Activated naive CD4-positive, alpha-beta T cell treated with anti-CD3 and anti-CD28 coated beads, Interleukin-2, amount 10 ng/mL, durations not matched to agents 7 days and 5 days (primary cell): ENCODE measurements at places on chromosomes 11 and 22.
A peak's percentile ranks its signal among the peaks of the same experiment; 100 is the strongest.

- H3K4me3 ChIP-seq: no peak overlapping the region
- no peak for DNase-seq
- peaks cover 45% of the 10 kb centered on the region for H3K27me3 ChIP-seq
- H3K27ac ChIP-seq: no peak overlapping the region
- H3K36me3 ChIP-seq: no peaks in the 10 kb centered on the region
- H3K4me1 ChIP-seq: no peaks in the 10 kb centered on the region
Observed at GRCh38 chr22:39361496-39361895, 11.7 kb downstream of the SYNGR1 start.

- H3K4me1 ChIP-seq: no peaks in the 10 kb centered on the region
- H3K4me3 ChIP-seq: no peak overlapping the region
- no peak for DNase-seq
- no peak overlapping the region for H3K27ac ChIP-seq
Observed at GRCh38 chr11:17921659-17922415, 91.0 kb downstream of the SERGEF start.

DNA sequence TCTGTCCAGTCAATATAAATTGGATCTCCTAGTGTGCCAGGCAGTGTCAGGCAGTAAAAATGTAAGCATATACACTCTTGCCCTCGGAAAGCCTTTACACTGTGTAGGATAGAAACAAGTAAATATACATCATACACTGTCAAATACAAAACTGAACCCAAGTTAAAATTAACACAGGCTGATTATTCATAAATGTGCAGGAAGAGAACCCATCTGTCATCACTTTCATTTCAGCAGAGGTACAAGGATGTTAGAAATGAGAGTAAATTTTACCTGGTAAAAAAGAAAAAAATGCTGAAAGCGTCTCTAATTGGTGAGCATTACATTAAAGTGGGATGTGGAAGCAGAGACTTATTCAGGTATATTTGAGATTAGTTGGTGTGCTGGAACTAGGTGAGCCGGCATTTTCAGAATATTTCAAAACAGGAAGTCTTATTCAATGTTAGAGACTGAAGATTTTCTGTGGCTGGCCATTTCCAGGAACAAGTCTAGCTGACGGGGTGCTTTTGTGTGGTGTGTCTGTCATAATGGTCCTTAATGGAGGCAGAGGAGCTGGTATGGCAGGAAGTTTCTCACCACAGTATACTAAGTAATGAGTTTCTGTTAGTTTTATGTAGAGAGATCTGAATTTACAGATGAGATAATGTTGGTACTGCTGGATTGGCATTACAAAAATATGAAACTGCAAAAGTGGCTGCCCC, 192.6 kb downstream of the CASP12 start:
- H3K27me3 ChIP-seq: no peaks in the 10 kb centered on the region
- H3K4me1 ChIP-seq: peaks cover 53% of the 10 kb centered on the region
- DNase-seq: peak; percentile 84

DNA sequence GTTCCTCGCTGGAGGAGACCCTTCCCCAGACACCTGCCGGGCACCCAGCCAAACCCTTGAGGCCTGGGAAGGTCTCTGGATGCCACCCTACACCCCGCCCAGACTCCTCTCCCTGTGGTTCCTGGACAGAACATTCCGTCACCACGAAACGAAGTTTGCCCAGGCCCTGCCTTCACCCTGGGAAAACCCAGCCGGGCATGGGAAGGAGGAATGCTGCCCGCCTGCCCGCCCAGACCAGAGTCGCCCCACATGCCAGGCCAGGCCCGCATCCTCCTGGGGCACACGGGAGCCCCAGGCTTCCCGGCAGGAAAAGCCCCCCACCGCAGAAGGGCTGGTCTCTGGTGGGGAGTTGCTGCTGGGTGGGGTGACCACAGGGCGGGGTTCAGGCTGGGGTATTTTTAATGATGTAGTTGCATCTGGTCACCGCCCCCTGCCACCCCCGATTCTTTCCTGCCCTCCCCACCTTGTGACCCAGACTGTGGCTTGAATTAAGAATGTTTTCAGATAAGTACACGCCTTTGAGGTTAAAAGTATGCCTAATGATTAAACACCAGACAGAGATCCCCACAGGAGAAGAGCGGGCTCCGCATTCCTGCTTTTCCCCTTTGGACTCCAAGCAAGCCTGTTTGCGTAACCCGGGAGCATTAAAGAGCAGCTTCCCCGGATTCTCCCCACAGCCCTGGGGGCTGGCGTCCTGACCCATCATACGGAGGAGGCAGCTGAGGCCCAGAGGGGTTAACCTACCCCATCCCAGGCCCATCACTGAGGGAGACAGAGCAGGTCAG, 44.6 kb upstream of the PPARA start:
- DNase-seq: no peak
- no peaks in the 10 kb centered on the region for H3K4me1 ChIP-seq
- no peak overlapping the region for H3K27ac ChIP-seq
- H3K4me3 ChIP-seq: no peak overlapping the region
- H3K27me3 ChIP-seq: no peaks in the 10 kb centered on the region

DNA sequence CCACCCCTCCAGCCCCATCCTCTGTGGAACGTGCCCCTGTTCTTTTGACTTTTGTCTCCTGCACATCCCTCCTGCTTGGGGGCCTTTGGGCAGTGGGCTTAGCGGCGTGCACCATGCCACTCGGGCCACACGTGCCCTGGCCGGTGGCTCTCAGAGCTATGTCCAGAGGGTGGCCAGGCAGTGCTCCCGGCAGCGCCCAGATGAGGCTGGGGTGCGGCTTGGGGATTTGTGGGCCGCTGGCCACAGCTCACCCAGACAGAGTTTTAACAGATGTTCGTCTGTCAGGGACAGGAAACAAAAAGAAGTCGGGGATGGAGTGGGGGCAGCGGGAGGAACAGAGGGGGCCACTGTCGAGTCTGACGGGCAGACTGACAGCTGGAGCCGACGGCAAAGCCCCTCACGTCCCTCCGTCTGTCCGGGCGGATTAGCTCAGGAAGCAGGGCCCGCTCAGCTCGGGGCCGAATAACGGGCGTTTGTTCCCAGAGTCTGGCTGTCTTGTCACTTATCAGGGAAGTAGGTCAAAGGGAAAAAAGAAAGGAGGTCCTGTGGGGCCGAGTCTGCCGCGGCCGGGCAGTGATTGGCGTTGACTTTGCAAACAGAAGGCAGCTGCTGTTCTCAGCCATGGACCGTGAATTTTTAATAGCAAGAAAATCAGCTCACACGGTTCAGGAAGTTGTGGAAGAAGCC, 61.6 kb downstream of the LRP5 start:
- no peak for DNase-seq
- peaks cover 13% of the 10 kb centered on the region for H3K4me1 ChIP-seq
- no peak overlapping the region for H3K4me3 ChIP-seq
- peaks cover 15% of the 10 kb centered on the region for H3K36me3 ChIP-seq
- H3K27me3 ChIP-seq: peaks cover 24% of the 10 kb centered on the region

DNA sequence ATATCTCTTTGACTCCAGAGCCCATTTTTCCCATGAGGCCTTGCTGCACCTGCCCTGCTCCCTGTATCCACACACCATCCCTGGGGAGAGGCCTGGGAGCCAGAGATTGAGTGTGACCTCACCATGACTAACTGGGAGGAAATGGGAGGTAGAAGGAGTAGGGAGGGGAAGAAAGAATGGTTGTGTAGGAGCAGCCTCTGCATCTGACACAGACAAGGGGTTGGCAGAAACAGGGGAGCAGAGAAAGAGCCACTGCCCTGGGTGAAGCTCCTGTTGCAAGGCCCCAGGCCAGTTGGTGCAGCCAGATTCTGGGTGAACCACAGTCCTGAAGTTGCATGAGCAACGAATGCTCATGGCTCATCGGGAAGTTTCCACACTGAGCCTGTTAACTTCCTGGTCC, 32.4 kb downstream of the POU2F3 start:
- no peaks in the 10 kb centered on the region for H3K4me1 ChIP-seq
- H3K27me3 ChIP-seq: peaks cover 67% of the 10 kb centered on the region
- no peaks in the 10 kb centered on the region for H3K36me3 ChIP-seq
- H3K27ac ChIP-seq: no peak overlapping the region

- H3K4me3 ChIP-seq: no peak overlapping the region
- no peaks in the 10 kb centered on the region for H3K36me3 ChIP-seq
- H3K4me1 ChIP-seq: no peaks in the 10 kb centered on the region
- DNase-seq: peak; percentile 11
Observed at GRCh38 chr11:1231396-1232020, 8.6 kb downstream of the MUC5B start.

- DNase-seq: no peak
- H3K27ac ChIP-seq: peak overlapping the region; percentile 62
- peaks cover 28% of the 10 kb centered on the region for H3K36me3 ChIP-seq
Observed at GRCh38 chr11:13352711-13353110, 75.1 kb downstream of the BMAL1 start.

DNA sequence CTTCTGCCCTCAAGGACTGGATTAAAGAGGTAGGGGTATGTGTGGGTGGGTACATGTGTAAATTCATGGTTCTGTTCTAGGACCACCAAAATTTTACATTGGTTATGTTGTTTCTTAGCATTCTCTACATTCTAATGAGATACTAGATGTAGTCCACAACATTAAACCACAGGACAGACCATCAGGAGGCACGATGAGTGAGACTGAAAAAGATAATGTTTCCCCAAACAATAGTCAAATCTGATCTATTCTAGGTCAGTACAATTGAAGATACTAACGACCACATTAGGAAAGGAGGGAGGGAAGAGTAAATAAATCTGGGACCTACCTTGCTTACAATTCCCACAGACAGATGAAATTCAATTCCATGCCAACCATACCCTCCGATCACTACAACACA, 42.2 kb downstream of the MRTFA start:
- no peak for DNase-seq
- H3K36me3 ChIP-seq: peaks cover 5% of the 10 kb centered on the region
- H3K4me1 ChIP-seq: peaks cover 9% of the 10 kb centered on the region
- no peaks in the 10 kb centered on the region for H3K27me3 ChIP-seq
- no peak overlapping the region for H3K27ac ChIP-seq
- H3K4me3 ChIP-seq: no peak overlapping the region

DNA sequence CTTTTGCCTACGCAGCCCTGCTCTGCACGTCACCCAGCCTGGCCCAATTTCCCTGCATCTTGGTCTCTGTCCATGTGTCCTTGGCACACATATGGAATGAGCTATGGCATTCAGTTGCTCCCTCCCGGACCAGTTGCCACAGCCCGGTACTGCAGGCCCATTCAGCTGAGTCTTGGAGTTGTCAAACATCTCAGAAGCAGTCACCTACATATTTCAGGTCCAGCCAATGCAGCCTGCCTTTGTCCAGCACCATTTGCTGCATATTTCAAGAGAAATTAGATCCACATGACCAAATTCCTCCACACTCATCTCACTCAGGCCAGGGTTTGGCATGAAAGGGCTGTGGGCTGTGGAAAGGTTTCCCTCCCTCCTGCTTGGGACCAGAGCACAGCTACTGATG, 76.8 kb downstream of the MN1 start:
- DNase-seq: no peak
- no peak overlapping the region for H3K4me3 ChIP-seq
- H3K27me3 ChIP-seq: peaks cover 11% of the 10 kb centered on the region
- no peaks in the 10 kb centered on the region for H3K4me1 ChIP-seq
- H3K27ac ChIP-seq: no peak overlapping the region
- H3K36me3 ChIP-seq: no peaks in the 10 kb centered on the region

- no peaks in the 10 kb centered on the region for H3K36me3 ChIP-seq
- H3K4me1 ChIP-seq: no peaks in the 10 kb centered on the region
- peaks cover 43% of the 10 kb centered on the region for H3K27me3 ChIP-seq
- H3K27ac ChIP-seq: no peak overlapping the region
- H3K4me3 ChIP-seq: no peak overlapping the region
- no peak for DNase-seq
Observed at GRCh38 chr11:75697906-75698581, 19.6 kb upstream of the MOGAT2 start.

DNA sequence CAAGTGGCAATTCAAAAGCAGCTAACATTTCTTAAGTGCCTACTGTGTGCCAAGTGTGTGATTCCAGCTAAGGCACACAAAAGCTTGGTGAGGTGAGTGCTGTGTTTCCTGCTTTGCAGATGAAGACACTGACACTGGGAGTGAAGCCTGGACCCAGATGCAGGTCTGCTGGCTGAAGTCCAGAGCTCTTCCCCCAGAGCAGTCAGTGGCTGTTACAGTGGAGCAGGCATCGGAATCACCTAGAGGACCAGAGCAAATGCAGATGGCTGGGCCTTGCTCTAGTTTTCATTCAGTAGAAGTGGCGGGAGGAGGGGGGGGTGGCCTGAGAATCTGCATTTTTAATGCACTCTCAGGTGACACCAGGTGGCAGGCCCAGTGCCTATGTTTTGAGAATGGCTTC, 342.3 kb downstream of the CADM1 start:
- no peak overlapping the region for H3K27ac ChIP-seq
- no peaks in the 10 kb centered on the region for H3K4me1 ChIP-seq
- no peak overlapping the region for H3K4me3 ChIP-seq
- peaks cover 18% of the 10 kb centered on the region for H3K27me3 ChIP-seq
- H3K36me3 ChIP-seq: no peaks in the 10 kb centered on the region
- no peak for DNase-seq

DNA sequence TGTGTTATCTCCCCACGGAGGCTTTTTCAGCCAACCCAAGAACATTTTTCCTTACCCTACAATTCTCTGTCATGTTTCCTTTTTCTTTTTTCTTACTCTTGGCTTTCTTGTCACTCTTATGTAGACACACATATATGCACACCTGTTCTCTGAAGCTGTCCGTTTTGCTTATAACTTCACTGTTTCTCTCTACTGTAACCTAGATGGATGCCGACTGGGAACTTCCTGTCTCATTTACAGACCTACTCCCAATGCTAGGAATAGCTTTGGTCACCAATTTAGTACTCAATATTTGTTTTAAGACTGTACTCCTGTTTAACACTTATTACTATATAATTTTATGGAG, 9.9 kb upstream of the CASP12 start:
- H3K4me1 ChIP-seq: peaks cover 14% of the 10 kb centered on the region
- peaks cover 45% of the 10 kb centered on the region for H3K36me3 ChIP-seq
- DNase-seq: no peak
- H3K27me3 ChIP-seq: no peaks in the 10 kb centered on the region

- H3K4me3 ChIP-seq: no peak overlapping the region
- no peak for DNase-seq
- no peaks in the 10 kb centered on the region for H3K36me3 ChIP-seq
- H3K27ac ChIP-seq: no peak overlapping the region
- H3K27me3 ChIP-seq: peaks cover 11% of the 10 kb centered on the region
Observed at GRCh38 chr11:43515090-43515489, 156.4 kb downstream of the TTC17 start.

GRCh38 chr11:66639066-66639813, 737 bp downstream of the RBM4 start:
- no peaks in the 10 kb centered on the region for H3K27me3 ChIP-seq
- peak; percentile 51 for DNase-seq
- H3K4me3 ChIP-seq: peak overlapping the region; percentile 94
- peak overlapping the region; percentile 96 for H3K27ac ChIP-seq
- H3K4me1 ChIP-seq: peaks cover 72% of the 10 kb centered on the region
- H3K36me3 ChIP-seq: peaks cover 72% of the 10 kb centered on the region

DNA sequence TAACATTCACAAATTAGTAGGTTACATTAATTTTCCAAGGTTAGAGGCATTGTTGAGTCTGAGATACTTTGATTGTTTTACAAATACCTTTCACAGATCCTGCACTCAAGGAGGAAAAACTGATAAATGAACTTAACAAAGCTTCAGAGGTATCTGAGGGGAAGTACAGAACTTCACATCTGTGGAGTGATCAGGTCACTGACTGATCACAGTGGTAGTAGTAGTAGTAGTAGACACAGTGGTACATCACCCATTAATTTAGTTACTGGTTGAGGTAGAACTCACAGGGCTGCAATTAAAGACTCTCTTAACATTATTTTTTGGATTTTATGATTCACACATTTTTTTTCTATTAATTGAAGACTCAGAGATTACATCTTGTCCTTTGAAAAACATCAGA, 56.7 kb downstream of the DCUN1D5 start:
- H3K4me3 ChIP-seq: no peak overlapping the region
- DNase-seq: no peak
- no peaks in the 10 kb centered on the region for H3K27me3 ChIP-seq
